ENCODE measurements at places on chromosomes 11 and 22. TPM values are rescaled to one million over a fixed set of nuclear protein-coding genes. Genes with fewer than 3 reads are reported as not detected.

GRCh38 chr11:123238297-123238696 is 43.2 kb upstream of the CLMP start:
- no peak for DNase-seq

GRCh38 chr11:75759832-75760231 is 8.7 kb upstream of the DGAT2 start:
- DNase-seq: peak; percentile 12

OR2AG1 gene
- not detected for total RNA-seq

- no peak for DNase-seq
Measured at GRCh38 chr11:14117632-14118031, 155.1 kb downstream of the SPON1 start.

GRCh38 chr22:17962168-17962567 is 62.2 kb downstream of the MICAL3 start:
- no peak for DNase-seq

DNA sequence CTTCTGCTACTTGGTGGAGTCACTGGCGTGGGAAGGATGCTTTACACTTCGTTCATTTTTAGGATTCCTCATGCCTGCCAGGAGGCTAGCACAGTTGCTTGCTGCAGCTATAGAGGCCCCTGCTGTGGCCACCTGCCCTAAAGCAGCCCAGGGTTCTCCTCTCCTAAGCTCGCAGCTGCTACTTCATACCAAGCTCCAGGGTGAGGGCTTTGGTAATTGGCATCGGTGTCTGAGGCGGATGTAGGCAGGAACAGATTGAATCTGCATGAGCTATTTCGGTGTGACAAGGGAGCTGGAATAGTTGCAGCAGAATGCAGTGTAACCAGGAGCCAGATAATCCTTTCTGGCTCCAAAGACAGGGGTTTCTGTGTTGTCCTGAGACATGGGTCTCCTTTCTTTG is 133.1 kb downstream of the MICAL2 start:
- no peak for DNase-seq

RIMBP3B gene
- total RNA-seq: not detected

GRCh38 chr11:132650969-132651720 is 881.2 kb downstream of the OPCML start:
- no peak for DNase-seq

- peak; percentile 18 for DNase-seq
Measured at GRCh38 chr22:27990879-27991278, 71.8 kb upstream of the PITPNB start.

DNA sequence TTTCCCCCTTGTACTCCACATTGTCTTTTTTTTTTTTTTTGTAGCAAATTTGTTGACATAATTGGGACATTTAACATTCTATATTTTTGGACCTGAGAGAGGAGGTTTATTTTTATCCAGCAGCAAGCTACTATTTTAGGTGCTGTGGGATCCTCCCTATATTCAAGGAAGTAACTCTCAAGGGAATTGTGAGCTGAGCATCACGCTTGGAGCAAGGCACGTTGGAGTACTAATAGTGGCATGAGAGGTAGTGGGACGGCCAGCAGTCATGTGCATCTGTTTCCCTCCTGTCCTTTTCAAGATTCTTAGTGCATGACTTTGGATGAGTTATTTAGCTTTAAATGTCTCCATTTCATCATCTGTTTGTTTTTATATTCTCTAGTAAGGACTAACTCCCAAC is 52.3 kb downstream of the EXT2 start:
- no peak for DNase-seq

DNA sequence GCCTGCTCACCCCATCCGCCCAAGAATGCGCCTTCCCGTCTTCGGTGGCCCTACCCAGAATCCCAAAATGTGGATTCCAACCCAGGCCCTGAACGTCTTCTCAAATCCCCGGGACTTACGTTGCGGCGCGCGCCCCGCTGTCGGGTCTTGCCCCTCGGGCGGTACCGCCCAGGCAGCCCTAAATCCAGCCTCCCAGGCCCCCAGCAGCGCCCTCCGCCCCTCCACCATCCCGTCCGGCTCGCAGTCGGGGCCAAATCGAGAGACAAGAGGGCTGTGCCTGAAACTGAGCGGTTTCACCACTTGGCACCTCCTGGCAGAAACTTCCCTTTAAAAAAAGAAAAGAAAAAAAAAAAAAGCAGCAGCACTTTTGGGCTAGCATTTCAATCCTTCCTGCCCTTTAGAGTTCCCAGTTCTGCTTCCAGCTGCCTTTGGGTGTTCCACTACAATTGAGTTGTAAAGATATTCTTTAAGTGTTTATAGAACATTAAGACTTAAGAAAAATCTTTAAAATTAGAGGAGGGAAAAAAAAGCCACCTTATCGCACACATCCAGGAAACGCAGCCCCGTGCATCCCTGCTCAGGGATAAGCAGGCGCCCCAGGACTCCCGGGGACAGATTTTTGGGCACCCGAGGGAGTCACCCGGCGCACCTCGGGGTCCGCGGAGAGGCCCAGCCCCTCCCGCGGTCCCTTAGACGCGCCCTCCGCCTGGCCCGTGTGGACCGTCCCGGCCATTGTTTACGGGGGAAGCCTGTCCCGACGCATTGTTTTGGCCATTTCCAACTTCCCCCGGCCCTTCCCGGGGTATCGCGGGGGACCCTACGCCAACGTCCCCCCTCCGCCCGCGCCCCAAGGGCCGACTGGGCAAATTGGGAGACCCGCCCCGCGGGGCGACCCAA is 57.6 kb downstream of the KCNJ4 start:
- peak; percentile 64 for DNase-seq

DGCR6 gene
- total RNA-seq: 2.3 TPM

- DNase-seq: no peak
Measured at GRCh38 chr11:105857728-105858127, 164.3 kb downstream of the MSANTD4 start.

DNA sequence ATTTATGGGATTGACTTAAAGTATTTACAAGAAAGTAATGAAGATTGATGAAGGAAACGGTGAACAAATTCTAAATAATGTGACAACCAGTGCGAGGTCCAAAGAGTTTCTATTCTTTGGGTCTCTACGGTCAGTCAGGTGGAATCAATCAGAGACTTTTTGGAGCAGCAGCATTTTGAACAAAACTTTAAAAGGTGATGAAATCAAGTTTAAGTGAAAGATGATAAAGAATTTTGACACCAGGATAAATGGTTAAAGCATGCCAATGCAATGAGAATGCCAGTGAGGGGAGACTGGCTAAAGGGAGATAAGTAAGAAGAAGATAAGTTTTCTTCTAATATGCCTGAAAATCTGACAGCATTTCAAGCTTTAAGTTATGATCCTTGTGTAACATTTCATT is 67.9 kb downstream of the DCUN1D5 start:
- no peak for DNase-seq

DNA sequence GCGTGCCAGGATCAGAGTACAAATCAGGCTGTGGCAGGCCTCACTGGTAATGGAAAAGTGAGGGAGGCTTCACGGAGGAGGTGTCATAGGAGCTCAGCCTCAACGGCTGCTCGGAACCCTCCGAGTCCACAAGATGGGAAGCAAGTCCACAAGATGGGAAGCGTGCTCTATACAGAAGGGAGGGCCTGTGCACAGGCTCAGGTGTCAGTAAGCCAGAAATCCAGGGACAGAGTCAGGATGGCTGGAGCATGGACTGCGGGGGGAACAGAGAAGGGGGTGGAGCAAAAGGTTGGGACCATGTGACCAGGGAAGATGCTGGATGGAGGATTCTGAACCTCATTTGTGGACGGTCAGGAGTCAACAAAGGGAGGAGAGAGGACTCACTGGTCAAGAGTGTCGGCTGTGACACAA is 3.4 kb upstream of the DPP3 start:
- no peak for DNase-seq

GRCh38 chr11:68468217-68468828 is 7.8 kb downstream of the PPP6R3 start:
- no peak for DNase-seq

DNA sequence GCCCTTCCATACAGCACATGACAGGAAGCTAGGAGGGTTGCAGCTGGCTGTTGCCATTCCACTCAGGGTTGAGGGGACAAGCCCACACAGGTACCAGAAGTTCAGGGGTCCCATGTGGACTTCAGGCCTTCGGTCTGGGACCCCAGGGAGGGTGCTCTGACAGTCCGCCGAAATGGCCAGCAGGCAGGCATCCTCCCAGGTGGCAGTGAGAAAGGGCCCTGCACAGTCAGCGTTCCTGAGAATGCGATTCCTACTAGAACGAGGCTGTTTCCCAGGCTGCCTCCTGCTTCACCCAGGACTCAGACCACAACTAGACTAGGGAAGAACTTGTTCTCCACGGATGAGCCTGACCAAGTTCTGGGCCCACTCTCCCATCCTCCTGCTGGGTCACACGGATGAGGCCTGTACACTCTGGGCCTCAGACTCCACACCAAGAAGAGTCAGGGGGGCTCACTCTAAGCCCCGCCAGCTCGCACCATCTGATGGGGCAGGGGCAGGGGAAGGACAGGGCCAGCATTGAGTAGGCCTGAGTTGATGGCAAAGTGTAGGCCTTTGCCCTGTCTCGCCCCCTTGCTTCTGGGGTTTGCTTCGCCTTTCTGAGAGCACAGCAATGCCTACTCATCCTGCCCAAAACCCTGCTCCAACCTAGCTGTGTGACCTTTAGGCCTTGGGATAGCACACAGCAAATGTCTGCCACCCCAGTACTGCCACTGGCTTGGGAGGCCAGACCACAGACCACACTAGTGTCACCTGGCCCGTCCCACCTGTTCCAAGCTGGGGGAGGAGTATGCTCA is 14.0 kb downstream of the KCNQ1OT1 start:
- DNase-seq: no peak

GRCh38 chr11:91129596-91129995 is 906.7 kb upstream of the CHORDC1 start:
- no peak for DNase-seq

GRCh38 chr11:93192163-93192562 is 5.6 kb downstream of the SLC36A4 start:
- no peak for DNase-seq

GRCh38 chr11:103601225-103601846 is 435.1 kb upstream of the DDI1 start:
- DNase-seq: no peak

- DNase-seq: no peak
Measured at GRCh38 chr11:6258141-6258540, 1.5 kb upstream of the CCKBR start.

GRCh38 chr22:47588578-47588960 is 826.1 kb downstream of the TBC1D22A start:
- DNase-seq: no peak

DNA sequence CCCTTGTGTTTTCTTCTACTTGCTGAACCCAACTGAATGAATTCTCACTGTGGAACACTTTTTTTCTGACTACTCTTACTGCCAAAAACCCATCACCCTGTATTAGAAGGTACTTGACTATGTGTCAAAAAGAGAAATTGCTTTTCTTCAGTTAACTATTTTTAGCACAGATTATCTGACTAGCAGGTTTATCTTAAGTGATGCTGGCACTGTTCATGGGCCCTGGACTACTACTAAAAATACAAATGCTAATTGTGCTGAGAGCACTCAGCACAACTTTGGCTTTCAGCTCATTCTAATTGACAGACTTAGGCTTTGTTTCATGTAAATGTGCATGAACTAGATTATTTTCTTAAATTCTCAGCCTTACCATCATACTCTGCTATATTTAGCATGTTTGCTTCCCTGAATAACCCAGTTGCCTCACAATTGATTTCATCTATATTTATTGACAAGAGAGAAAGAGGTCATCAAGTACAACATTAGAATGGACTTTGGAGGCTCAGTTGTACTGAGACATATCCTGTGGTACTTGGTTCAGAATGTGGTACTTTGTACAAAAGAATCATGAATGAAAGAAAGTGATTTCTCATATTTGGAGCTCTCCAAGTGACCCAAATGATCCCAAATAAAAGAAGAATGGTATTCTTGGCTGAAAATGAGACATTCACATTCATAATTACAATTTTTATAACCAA is 478.3 kb downstream of the KCNA4 start:
- no peak for DNase-seq

DNA sequence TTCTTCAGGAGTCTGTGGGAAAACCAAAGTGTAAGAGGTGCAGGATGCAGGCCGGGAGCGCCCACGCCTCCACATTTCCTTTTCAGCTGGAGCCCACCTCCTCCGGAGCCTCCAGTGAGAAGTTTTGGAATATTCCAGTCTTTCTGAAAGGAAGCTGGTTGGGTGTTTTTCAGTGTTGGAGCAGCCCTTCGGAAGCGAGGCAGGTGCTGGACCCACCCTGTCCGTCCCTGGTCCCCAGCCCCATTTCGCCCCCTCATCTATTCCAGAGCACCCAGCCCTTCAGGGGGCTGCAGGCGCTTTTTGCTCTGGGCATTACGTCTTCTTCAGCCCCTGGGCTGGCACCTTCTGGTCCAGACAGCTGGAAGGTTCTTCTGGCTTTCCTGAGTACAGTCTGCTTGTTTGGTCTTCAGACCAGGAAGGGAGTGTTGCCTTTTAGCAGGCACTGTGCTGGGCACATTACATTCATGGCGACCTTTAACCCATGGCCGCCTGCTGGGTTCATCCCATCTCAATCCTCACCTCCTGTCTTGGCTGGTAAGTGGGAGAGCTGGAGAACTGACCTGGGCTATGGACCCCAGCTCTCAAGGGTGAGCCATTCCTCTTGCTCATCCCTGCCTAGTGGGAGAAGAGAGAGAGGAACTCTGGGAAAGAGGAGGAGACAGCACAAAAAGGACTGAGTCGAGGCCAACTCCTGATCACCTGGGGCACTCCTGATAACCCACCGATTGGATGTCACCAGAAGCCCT is 710 bp upstream of the THY1 start:
- no peak for DNase-seq

DNA sequence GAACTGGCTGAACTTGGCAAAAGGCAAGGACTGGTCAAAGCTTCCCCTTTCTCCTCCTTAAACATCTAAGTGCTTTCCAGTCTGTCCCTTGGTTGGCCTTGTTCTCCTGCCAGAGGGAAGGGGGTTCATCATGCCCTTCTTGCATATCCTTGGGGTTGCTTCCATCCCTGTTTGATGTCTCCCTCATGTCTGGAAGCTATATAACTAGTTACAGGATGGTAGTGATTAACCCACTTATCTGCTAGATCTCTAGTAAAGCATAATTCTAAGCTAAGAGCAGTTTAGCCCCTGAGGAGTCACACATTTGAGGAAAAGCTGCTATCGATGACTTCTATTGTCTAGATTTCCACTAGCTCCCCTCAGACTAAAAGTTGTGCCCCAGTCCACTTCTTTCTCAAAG is 22.9 kb downstream of the APOL5 start:
- DNase-seq: no peak

- no peak for DNase-seq
Measured at GRCh38 chr11:20093775-20094174, 66.5 kb downstream of the DBX1 start.

GLB1L2 gene
- total RNA-seq: 22.6 TPM
